ENCODE measurements at places on chromosomes 6 and 20.

- DNase-seq, result no peak
Observed at GRCh38 chr6:118606268-118606667, 45.1 kb downstream of the CEP85L start.

DNA sequence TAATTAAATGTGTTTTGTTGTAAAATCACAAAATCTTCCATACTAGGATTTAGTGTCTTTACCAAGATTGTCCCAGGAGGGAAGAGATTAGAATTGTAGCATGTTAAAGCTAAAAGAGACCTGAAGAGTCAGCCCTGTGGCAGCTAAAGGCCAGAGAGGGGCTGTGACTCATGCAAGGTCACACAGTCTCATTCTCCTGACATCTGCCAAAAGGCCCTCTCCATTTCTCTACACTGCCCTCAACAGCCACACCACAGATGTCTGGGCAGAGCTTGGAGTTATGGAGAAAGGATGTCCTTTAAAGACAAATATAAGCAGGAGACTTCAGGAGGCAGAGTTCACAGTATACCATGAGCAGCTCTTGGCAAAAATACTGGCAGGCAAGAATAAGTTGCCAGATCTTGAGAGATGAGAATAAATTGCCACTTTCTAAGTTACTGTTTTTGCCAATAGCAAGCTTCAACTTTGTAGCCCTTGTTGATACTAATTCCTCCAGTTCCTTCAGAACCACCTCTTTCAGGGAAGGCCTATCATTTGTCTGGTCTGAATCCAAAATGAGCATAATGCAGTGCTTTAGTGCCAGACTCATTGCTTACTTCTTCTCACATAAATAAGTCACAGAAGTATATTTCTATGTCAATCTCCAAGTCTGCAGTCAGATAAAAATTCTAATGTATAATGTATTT lies 41.7 kb downstream of the AKIRIN2 start:
- DNase-seq, result no peak

DNA sequence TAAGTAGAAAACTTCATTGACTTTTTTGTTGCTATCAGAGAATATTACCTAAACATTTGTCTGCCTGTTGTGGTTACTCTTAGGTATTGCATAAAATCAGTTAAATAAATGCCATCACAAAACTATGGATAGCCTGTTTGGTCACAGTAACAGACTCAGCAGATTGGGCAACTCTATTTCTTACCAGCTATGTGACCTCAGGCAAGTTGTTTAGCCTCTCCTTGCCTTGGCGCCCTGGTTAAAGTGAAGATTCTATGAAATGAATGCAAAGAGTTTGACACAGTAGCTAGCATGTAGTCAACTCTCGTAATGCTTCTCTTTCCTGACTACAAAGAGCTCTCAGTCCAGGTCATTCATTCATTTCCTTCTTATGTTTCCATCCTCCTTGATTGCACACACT lies 82.5 kb upstream of the ID4 start:
- no peak for DNase-seq

GRCh38 chr6:55875400-55875799 lies at the start of gene BMP5:
Gene BMP5, minus strand, starts transcription at chr6:55875590. Its CDS starts 725 bp downstream, at chr6:55874865.
- DNase-seq, result no peak

DNA sequence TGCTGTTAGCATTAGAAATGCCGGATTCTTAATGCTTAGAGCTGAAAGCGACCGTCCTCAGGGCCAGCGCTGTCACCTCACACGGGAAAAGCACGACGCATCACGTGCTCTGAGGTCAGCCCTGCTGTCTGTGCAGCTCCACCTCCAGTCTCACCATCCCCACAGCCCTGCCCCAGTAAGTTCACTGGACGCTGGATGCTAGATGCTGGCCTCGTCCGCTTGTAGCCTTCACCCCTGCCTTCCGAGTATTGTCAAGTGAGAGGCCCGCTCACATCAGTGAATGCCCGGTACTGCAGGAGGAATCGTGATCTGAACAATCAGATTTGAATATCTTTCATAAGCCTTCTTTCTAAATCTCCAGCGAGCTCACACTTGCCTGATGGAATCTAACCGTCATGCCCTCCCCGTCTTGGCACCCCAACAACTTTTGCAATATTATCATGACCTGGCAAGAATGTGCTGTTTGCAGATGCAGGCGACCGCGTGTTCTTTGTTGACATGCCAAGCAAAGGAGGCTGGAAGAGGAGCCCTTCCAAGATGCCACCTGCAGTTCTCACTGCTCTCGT lies 64.9 kb downstream of the DLL1 start:
- no peak for DNase-seq

DNA sequence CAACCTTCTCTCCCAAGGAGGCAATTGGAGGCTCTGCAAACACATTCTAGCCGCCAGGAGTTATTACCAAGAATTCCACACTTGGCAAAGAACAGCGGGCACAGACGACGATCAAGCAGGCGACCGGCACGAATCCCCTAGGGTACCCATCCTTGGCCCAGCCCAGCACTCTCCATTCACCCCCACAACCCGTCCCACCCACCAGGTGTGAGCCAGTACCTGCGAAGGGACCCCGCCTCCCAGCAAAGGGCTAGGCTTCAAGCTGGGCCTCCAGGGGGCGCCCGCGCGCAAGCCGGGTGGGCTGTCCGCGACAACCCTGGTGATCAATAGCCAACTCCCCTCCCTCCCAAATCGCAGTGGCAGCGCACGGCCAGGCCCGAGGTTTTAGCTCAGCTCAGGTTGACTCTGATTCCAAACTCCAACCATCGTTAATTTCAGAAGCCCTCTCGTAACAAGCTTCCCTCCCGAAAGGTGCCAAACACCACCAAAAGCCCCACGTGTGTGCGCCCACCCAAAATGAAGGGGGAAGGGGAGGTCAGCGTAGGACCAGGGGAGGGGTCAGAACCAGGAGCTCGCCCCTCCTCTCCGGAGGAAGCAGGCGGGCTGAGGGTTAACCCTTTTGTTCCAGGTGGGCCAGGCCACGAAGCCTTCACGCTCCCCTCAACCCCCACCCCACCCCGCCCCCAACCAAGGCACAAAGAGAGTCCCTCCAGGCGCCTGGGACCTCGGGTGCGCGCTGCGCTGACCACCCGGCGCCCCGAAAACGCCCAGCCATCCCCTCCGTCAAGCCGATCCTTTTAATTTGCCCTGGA lies 2.1 kb downstream of the SALL4 start:
- peak; percentile 32 for DNase-seq

DNA sequence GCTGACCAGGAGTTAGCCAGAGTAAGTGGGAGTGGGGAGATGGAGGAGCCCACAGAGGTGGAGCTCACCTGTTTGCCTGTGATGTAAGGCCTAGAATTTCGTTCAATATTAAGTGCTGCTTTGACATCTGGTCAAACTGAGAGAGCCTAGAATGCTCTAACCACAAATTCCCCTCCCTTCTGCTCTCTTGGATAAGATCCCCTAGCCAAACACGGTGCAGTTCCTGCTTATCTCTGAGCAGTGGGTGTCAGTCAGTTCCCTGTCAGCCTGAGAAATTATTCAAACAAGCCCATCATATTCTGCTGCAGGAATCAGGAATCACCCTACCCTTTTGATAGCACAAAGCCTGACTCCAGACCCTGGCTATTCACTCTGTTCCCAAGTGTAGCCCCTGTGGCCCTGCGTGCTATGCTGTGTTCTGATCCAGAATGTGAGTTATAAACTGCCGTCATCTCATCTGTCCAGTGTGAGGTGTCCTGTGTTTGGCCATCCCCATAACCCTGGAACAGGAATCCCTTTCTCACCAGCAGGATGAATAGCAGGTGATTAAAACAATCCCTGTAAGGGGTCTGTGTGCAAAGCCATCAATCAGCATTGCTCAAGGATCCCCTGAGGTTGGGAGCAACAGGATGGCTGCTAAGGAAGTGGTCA lies 31.8 kb upstream of the ZNF133 start:
- no peak for DNase-seq

DNA sequence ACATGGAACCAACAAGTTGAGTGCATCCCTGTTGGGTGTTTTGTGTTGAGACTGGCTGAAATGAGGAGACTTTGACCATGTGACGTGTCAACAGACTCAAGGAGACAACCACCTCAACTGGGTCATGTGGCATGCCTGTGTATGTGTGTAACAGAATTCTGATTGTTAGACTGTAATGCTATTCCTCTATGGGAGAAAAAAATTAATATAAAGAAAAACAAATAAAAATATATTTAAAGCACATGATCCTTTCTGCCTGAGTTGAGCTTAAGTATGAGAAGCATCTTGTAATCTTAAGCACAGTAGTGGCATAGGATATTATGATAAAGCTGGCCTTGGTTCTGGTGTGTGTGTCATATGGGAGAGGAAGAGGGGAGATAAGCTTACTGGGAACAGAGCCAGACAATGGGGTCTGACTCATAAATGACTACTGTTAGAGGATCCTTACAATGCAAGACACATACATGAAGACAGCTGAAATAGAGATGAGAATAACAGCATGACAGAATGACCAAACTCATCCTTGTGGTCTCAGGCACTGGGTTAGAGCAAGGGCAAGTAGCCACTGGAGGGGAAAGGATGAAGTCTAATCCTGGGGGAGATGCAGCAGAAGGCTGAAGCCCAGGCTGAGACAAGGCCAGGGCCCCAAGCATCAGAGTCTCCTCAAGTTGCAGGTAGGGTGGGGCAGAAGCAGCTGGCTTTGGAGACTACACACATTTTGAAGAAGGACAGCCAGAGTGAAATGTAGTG lies 9.2 kb downstream of the TP53INP2 start:
- DNase-seq, result no peak

GRCh38 chr20:48262955-48263354 lies 477.7 kb upstream of the SULF2 start:
- no peak for DNase-seq

DNA sequence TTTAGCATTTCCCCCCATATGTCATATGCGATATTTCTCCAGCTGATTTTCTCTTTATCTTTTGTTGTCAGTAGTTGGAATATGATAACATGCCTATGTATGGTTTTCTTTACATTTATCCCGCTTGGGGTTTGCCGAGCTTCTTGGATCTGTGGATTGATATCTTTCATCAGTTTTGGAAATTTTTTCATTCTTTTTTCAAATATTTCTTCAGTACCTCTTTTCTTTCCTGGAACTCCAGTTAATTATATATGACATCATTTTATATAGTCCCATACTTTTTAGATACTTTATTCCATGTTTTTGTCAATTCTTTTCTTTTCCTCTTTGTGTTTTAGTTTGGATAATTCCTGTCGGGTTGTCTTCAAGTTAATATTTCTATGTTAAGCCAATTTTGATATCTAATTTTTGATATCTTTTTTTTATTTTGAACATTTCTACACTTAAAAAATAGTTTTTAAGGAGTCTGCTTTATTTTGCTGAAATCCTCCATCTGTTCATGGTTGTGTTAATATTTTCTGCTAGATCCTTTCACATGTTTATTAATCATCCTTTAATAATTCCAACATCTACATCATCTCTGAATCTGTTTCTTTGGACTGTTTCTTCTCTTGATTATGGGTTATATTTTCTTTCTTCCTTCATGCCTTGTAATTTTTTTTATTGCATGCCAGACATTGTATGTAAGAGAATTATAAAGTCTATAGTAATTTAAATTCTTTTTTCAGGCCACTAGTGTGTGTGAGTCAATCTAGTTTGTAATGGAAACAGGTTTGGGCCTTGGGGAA lies 9.5 kb downstream of the ZDHHC14 start:
- DNase-seq, result no peak

GRCh38 chr20:25216199-25216945 lies 20.9 kb downstream of the ENTPD6 start:
- no peak for DNase-seq

DNA sequence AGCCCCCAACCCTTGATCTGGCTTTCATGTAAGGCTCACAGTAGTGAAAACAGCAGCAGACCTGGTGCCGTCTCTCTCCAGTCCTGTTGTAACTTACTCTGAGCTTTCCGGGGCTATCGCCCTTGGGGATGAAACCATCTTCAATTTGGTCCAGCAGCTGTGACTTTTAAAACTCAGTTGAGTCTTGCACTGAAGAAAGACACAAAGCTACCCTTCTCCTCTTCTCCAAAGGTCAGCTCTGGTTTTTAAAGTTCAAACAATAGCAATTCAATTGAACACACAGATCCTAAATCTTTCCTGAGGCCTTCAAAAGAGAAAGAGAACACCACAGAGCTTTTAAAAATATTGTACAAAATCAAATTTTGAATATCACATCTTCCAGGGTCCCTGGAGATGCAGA lies 83.5 kb downstream of the SNX5 start:
- no peak for DNase-seq

DNA sequence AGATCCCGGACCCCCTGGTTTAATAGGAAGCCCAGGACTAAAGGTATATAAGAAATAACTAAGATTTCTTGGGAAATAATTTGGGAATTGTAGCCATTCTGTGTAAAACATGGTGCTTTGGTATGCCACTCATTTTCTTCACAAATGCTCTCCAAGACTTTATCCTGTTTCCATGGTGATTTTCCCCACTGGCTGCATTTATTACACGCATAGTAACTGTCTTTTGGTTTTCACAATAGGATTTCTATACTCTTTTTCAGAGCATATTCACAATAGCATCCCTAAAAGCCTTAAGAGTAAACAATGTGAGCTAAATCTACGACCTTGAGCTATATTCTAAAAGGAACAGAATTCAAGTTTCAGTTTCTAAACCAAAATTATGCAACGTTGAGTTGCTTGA lies 160.8 kb downstream of the COL9A1 start:
- no peak for DNase-seq

GRCh38 chr6:141242957-141243356 lies 889.8 kb upstream of the GJE1 start:
- DNase-seq, result no peak

GRCh38 chr6:43019152-43019551 lies 2.3 kb upstream of the RRP36 start:
- no peak for DNase-seq

DNA sequence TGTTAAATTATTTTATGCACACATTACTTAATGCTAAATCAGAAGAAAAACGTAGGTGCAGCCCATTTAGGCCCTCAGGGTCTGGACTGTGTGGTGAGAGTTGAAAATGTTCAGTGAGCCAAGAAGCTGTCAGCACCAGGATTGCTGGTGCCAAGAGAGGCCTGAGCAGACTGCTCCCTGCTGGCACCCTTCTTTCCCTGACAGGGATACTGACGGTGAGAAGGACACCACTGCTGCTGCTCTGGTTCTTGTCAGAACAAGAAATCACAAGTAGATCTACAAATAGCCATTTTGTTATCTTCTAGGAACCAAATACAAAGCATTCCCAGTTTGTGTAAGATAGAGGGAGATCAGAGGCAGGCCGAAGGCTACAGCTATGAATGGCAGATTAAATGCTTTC lies 48.7 kb upstream of the CRISP1 start:
- DNase-seq, result no peak

GRCh38 chr6:117910549-117910948 lies 3.5 kb downstream of the SLC35F1 start:
- no peak for DNase-seq

- DNase-seq, result no peak
Observed at GRCh38 chr6:40887079-40887791, 151.8 kb downstream of the UNC5CL start.

- no peak for DNase-seq
Observed at GRCh38 chr6:112223070-112223861, 31.1 kb downstream of the LAMA4 start.

- no peak for DNase-seq
Observed at GRCh38 chr6:66190858-66191257, 483.8 kb upstream of the EYS start.

- DNase-seq, result no peak
Observed at GRCh38 chr20:41657655-41658054, 39.5 kb upstream of the CHD6 start.

- no peak for DNase-seq
Observed at GRCh38 chr6:118893064-118893806, 717 bp upstream of the ASF1A start.

Data from T-helper 17 cell (primary cell).